ENCODE measurements at places on chromosomes 1 and 21.

GRCh38 chr1:91929250-91929649, 20.0 kb upstream of the BRDT start:
- DNase-seq, result no peak

DNA sequence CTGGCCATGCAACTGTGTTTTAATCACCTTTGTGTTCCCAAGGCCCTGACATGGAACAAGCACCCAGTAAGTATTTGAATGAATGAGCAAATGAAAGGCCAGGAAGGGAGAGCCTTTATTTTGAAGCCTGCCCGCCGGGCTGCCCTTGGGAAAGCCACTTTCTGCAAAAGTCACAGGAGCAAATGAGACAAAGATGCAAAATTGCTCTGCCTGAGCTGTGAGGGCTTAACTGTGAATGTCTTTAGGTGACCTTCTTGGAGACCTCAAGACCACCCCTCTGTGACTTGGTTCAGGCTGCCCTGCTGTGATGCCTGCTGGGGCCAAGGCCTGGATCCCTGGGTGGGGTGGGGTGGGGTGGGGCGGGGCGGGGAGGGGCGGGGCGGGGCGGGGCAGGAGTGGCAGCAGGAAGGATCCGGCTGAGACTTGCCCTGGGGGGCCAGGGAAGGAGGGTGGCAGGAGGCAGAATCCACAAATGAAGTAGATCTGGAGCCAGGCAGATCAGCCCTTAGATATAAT, 54.0 kb downstream of the RUNX3 start:
- DNase-seq, result no peak

GRCh38 chr1:1793481-1794244, 15.4 kb upstream of the NADK start:
- no peak for DNase-seq

GRCh38 chr1:93625582-93626327, 55.9 kb downstream of the BCAR3 start:
- no peak for DNase-seq

DNA sequence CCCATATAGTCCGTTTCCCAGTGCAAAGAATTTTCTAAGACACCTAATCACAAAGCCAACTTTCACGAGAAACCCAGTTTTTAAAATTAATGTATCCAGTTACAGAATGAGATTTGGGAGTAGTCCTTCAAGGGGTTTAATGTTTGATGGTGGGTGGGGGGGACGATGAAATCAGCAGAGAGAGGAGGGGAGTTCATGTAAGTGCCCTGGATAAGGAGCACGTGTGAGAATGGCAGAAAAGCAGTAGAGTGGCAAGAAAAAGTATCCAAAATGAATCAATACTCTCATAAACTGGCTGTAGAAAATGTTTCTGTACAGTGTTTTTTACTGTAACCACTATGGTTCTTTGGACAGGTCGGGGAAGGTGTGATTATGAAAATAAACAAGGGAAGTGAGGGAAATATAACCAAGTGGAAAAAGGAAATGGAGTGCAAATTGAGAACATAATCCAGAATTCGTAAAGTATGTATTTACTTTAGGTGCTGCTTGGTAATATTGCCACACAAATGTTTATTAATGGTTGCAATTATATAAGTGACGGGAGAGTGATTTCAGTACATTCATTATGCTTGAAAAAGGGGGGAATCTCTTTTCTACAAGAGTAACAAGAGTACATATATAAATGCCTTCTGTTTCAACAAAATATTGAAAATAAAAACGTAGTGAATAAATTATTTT, 118.7 kb upstream of the RRP15 start:
- no peak for DNase-seq
